ENCODE measurements at places on chromosomes 12 and 14.

- no peak for DNase-seq
Measured at GRCh38 chr12:15230751-15231150, 9.5 kb upstream of the RERG start.

DNA sequence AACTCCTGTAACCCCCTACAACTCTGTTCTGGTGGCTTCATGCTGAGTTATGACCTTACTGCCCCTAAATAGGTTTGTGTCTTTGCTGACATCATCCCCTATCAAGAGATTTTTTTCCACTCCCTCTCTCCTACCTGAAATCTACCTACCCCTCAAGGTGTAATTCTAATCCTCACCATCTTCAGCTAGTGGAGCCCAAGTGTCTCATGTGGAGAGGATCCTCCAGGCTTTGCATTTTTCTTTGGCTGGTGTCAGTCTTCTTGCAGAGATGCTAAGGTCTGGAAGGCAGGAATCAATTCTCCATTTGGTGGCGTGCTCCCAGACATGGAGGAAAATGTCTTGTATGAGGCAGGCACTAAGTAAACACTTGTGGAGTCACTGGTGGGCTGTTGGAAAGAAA lies 74.8 kb upstream of the PRMT8 start:
- DNase-seq: no peak

DNA sequence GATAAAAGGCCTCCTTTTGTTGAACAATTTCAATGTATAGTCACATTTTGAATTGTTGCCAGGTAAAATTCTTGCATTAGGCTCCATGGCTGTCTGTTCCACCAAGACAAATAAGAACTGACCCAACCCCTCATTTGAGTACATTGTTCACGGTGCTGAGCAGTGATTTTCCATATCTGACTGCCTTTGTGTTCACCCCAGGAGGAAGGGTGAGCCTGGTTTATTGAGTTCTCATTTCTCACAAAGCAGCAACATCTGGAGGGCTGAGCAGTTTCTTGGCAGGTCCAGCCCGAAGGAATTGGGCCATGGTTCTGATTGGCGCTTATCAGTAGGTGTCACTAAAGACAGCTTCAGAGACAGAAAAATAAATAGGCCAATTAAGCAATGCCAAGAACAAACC lies 149.1 kb downstream of the BMP4 start:
- DNase-seq: no peak

- DNase-seq: no peak
Measured at GRCh38 chr14:94174604-94175010, 485 bp downstream of the PPP4R4 start.

DNA sequence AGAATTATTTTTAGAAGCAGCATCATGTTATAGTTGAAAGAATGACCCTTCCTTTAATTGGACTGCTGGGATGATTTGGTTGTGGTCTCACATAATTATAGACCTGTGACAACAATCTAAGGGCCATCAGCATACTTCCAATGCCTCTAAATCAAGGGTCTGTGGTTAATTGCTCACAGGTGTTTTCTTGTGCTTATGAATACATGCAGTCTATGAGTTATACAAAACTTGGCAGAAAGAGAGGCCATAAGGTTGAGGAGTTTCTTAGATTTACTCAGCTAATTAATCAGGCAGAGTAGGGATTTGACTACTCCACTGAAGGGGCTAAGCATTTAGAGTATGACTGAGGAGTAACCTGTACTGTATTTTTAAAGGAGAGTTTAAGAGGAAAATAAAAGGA lies 37.0 kb upstream of the FRMD6 start:
- DNase-seq: no peak

- no peak for DNase-seq
Measured at GRCh38 chr12:49542592-49543160, 3.8 kb downstream of the KCNH3 start.

DNA sequence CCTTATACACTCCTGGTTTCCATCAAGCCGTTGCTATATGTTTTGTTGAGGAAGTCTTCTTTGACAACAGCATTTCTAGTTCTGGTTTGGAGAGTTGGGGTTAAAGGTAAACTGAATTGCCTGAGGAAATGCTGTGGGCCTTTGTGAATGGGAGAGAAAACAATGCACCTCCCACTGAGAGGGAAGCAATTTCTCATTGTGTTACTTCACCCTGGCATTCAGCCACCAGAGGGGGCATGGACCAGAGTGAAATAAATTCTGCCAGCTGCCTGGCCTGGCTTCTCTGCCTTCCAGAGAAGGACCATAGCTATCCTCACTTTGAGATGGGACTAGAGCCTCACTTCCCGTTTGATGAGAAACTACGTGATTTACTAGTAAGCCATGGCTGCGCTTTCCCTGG lies 475.3 kb downstream of the EGLN3 start:
- DNase-seq: peak; percentile 14

GRCh38 chr14:65007202-65007601 lies 20.5 kb downstream of the FNTB start:
- DNase-seq: no peak

GRCh38 chr14:50067723-50068495 lies 48.5 kb downstream of the VCPKMT start:
- DNase-seq: no peak

- DNase-seq: no peak
Measured at GRCh38 chr12:85779768-85780167, 56.4 kb downstream of the RASSF9 start.

GRCh38 chr12:58441483-58441882 lies 478.8 kb downstream of the LRIG3 start:
- no peak for DNase-seq

DNA sequence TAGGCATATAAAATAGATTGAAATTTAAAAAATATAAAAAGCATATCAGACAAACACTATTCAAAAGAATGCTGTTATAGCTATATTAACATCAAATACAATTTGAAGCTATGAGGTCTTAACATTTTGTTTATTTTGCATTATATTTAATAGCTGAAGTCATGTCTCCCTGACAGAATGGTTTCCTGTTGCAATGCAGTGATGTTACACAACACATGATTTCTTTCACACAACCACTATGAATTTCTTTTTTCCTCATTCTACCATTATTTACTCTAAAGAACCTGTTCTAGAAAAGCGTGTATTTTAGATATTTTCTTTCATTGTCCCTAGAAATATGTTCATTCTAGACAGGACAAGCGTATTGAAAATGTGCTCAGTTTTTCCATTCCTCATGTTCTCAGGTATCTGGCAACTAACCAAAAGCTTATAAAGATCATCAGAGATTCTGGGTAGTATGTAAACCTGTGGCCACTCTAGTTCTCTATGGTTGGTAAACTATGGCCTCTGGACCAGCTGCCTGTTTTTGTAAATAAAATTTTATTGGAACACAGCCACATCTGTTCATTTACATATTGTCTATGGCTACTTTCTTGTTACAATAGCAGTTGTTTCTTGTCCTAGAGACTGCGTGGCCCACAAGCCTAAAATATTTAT lies 183.8 kb downstream of the FOXA1 start:
- no peak for DNase-seq

GRCh38 chr12:53677800-53678148 lies 1.9 kb upstream of the ATP5MC2 start:
- DNase-seq: peak; percentile 42

DNA sequence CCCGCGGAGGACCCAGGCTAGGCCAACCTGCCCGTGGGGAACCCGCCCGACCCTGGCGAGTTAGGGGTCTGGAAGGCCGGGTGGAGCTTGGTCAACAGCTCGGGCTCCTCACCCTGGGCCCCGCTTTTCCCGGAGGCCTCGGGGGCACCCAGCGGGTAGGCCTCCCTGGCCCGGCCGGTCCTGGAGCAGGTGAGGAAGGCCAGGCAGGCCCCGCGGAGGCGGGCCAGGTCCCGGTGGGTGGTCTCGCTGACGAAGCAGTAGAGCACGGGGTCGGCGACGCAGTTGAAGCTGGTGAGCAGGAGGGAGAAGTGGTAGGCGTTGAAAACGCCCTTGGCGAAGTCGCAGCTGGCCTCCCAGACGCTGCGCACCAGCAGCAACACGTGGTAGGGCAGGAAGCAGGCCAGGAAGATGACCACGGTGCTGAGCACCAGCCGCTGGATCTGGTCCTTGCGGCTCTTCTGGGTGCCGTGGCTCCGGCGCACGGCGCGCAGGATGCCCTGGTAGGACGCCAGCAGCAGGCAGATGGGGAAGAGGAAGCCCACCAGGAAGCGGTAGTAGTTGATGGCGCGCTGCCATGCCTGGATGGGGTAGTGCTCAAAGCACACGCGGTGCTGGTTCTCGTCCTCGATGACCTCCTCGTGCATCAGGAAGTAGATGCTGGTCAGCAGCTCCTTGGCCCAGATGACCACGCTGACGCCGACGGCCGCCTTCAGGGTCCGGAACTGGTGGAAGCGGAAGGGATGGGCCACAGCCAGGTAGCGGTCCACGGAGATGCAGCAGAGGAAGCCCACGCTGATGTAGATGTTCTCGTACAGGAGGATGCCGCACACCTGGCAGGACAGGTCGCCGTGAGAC lies 10.3 kb downstream of the GPR68 start:
- DNase-seq: no peak

- DNase-seq: peak; percentile 45
Measured at GRCh38 chr12:124411281-124411878, 116.5 kb downstream of the RFLNA start.

DNA sequence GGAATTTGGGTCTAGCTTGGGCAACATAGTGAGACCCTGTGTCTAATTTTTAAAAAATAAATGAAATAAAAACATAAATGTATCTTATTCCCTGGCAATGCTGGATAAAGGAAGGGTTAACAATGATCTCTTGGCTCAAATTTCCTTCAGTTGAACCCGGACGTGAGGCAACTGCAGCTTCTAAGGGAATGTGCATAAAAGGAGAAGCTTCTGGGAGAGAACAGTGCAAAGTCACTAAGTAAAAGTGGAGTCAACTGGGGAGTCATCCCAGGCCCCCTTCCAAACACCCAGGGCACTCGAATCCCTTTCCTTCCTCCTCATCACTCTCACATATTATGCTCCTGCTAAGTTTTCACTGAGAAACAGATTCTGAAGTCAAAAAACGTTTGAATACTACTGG lies 147.3 kb downstream of the PPM1H start:
- peak; percentile 43 for DNase-seq
